GF-D8 (cell line): ENCODE measurements at places on chromosomes 12 and 14.

DNA sequence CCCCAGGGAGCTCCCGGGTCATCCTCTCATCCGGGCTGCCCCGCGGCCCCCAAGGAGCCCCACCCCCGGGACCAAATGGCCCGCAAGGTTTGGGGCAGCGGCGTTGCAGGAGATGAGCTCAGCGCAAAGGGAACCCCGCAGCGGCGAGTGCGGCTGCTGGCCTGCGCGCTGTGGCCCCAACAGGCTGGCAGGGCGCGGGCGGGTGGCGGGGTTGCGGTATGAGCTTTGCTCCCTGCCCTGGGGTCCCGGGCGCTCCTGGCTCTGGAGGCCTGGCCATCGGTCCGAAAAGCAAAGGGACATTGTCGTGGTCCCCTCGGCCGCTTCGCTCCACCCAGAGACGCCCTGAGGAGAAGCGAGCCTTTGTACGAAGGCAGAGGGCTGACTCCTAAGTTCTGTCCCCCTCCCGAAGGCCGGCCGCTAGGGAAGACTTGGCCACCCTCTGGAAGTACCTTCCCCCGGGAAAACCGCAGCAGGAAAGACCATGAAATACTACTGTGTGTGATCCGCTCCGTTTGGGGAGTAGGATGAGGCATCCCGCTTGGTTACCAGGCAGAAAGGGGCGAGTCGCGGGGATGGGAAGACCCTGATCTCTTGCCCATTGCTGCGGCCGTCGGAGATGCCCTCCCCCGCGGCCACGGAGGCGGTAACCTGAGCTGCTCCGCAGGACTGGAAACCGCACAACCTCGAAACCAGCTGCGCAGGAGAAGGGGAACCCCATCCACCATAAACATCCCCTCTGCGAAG lies 620 bp upstream of the NID2 start:
- DNase-seq = no peak

DNA sequence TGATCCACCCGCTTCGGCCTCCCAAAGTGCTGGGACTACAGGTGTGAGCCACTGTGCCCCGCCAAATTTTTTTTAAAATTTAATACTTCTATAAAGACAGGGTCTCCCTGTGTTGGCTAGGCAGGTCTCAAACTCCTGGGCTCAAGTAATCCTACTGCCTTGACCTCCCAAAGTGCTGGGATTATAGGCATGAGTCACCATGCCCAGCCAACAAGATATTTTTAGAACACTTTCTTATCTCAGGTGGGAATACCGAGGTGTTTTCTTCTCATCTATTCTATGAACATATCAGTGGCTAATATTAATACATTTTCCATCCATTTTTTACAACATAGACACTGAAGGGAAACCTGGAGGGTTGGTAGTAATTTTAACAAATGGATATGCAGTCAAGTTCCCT lies 38.0 kb upstream of the DHRS4 start:
- no peak for DNase-seq

DNA sequence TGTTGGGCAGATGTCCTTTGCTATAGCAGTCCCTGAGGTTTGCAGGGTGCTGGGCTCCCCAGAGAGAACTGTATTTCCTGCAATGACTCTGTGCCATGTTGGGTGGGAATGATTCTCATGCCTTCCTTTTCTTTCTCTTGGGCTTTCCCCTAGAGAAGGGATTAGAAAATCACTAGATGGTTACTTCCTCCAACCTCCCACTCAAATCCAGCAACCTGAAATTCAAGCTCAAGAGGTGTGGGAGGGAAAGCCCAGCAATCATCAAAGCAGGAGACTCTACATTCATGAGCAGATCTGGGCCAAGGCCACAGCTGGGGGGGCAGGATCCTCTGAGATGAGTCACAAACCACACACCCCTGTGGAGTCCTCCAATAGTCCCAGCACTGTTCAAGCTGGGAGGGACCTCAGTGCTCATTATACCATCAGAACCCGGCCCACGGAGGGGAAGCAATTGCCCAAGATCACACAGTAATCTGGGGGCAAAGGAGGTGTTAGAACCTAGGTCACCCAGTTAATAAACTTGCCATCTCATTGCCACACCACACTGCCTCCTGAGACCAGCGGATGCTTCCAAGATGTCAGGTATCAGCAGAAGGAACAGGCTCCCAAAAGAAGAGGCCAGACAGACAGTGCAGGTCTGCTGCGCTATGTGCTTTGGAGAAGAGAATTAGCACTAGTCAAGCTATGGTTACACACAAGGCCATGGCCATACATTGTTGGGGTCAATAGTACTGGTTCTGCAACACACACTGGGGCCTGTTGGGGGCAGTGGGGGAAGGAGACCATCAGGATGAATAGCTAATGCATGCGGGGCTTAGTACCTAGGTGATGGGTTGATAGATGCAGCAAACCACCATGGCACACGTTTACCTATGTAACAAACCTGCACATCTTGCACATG lies 65.7 kb downstream of the TTC9 start:
- DNase-seq = no peak

- no peak for DNase-seq
These were observed 58.8 kb upstream of the FBRSL1 start for GRCh38 chr12:132430838-132431774.
